ENCODE measurements at places on chromosomes 5 and 9.

GRCh38 chr5:159156426-159157238 is 52.7 kb downstream of the RNF145 start:
- no peak for DNase-seq

GRCh38 chr9:92706218-92706940 is 36.4 kb upstream of the IPPK start:
- no peak for DNase-seq

- no peak for DNase-seq
These were observed 56.8 kb upstream of the SMIM32 start for GRCh38 chr5:136249678-136250266.

DNA sequence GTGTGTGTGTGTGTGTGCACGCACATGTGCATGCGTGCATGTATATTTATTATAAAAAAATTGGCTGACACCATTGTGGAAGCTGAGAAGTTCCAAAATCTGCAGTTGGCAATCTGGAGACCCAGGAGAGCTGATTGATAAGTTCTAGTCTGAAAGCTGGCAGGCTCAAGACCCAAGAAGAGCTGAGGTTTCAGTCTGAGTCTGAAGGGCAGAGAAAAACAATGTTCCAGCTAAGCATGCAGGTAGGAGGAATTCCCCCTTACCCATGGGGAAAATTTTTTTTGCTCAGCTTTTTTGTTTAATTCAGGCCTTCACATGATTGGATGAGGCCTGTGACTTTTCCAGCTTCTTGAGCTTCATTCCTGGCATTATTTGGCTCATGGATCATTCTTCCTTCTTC is 31.2 kb upstream of the ACTBL2 start:
- DNase-seq = no peak

DNA sequence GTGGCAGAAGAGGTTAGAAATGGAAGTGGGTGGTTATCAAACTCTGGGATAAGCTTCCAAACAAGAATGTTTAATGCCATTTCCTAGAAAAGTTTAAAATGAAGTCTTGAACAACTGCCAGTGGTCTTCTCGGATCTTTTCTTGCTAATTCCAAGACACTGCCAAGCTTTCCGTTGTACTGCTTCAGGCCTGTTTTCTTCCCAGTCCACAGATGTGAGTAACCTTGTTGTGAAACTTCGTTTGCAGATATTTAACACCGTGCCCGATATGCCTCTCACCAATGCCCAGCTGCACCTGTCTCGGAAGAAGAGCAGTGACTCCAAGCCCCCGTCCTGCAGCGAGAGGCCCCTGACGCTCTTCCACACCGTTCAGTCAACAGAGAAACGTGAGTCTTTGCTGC is 269.8 kb downstream of the NR3C1 start:
- no peak for DNase-seq

- no peak for DNase-seq
These were observed 63.1 kb upstream of the CLINT1 start for GRCh38 chr5:157922026-157922425.

DNA sequence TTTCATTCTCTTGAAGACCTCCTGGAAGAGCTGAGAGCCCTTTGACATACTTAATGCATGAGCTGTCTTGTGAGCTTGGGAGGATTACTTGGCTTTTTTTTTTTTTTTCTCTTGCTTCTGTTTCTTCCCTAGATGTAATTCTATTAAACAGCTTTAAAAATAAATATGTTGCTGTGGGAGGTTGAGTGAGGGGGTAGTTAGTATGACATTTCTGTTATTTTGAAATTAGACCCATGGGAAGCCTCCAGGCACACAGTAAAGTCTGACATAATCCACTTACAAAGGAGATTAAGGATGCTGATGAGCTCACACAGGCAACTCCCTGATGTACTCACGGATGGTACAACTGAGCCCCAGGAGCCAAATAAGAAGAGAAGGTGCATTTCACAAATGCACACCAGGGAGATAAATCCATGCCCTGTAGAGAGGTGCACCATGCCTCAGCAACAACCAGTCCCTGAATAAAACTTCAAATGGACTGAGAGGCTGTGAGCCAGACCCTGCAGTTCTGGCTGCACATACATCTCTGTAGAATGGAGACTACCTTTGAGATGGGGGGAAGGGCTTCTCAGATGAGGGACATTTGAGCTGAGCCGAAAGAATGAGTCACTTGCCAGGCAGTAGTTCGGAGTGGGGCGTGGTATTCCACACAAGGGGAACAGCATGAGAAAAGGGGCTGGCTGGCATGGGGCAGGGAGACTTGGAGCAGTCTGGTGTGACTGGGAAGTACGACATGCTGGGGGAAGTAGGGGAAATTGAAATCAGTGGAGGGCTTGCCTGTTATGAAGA is 68.7 kb downstream of the ACTL7B start:
- DNase-seq = no peak

DNA sequence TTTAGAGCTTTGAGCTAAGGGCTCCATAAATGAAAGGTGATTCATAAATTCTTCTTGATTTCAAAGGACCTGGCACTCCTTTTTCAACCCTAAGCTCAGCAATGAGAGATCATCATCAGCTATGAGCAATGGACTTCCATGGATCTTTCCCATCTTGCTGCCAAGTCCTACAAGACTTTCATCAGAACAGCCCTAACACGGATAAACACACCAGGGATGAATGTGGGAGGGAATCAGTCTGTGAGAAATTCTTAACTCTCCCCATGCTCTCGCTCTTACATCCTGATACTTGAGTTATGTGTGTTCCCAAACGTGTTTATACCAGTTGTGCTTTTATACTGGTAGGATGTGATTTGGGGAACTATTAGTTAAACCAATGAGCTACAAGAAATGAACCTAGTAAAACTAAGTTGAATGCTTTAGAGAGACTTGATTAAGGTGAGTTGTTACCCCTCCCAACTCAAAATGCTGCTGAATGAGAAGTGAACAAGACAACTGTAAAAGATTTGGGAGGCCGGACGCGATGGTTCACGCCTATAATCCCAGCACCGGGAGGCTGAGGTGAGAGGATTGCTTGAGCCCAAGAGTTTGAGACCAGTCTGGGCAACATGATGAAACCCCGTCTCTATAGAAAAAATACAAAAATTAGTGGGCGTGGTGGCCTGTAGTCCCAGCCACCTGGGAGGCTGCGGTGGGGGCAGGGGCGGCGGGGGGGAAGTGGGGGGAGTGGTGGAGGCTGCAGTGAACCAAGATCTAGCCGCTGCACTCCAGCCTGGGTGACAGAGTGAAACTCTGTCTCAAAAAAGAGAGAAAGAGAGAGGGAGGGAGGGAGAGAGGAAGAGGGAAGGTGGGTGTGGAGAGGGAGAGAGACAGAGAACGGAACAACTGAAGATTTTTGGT is 5.2 kb upstream of the RPL26L1 start:
- DNase-seq = no peak

DNA sequence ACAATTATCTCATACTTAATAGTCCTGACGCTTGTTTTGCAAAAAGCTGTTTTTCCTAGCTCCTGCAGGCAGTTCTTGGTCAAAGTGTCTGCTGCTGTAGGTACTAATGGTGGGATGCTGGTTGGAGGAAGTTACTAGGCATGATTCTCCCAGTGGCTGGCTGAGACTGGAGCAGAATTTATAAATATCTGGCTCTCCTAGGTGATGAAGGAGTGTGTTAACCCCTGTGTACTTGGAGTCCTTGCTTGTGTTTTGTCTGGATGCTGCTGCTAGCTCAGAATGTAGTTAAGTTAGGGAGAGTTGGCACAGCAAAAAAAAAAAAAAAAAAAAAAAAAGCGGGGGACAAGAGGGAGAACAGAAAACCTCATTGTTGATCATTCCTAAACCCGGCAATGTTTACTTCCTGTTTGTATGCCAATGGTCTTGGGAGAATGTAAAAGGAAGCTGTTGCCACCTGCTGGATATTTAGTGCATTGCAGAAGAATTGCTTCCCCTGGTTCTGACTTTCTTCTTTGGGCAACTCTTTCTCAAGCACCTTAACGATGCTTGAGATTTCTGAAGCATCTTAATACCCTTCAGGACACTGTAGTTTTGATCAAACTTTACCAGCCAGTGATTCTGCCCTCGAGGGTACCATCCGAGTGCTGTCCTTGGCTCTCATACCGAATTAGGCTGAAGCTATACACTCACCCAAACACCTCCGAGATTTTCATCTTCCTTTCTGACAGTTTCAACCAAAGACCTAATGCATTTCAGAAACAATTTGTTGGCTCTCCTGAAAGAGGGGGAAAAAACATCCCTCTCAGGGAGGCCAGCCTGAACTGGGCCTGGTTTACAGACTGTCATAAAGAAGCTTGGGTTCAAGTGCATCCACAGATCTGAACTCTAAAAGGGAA is 71.7 kb upstream of the WWC1 start:
- no peak for DNase-seq

- no peak for DNase-seq
These were observed 43.9 kb downstream of the MAPKAP1 start for GRCh38 chr9:125663127-125663526.

GRCh38 chr5:54173251-54173650 is 137.1 kb downstream of the ARL15 start:
- DNase-seq = no peak

- DNase-seq = no peak
These were observed 4.9 kb upstream of the ROR2 start for GRCh38 chr9:91954841-91955471.

- no peak for DNase-seq
These were observed 111.3 kb downstream of the FER start for GRCh38 chr5:108858959-108859358.

- no peak for DNase-seq
These were observed 3.8 kb upstream of the MSMP start for GRCh38 chr9:35757892-35758275.

DNA sequence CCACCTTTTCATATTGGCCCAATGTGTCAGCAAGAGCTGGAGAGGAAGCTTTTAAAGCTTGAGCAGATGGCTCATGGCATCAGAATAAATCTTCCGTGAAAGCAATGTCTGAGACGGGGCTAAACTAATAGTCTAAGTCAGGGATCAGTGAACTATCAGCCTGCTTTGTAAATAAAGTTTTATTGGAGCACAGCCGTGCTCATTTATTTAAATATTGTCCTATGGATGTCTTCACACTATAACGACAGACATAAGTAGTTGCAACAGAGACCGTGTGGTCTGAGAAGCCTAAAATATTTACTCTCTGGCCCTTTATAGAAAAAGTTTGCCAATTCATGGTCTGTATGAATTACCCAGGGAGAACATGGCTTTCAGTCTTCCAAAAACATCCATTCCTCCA is 85.6 kb upstream of the SLC44A1 start:
- DNase-seq = no peak

GRCh38 chr5:57715296-57715695 is 232.7 kb upstream of the ACTBL2 start:
- no peak for DNase-seq

DNA sequence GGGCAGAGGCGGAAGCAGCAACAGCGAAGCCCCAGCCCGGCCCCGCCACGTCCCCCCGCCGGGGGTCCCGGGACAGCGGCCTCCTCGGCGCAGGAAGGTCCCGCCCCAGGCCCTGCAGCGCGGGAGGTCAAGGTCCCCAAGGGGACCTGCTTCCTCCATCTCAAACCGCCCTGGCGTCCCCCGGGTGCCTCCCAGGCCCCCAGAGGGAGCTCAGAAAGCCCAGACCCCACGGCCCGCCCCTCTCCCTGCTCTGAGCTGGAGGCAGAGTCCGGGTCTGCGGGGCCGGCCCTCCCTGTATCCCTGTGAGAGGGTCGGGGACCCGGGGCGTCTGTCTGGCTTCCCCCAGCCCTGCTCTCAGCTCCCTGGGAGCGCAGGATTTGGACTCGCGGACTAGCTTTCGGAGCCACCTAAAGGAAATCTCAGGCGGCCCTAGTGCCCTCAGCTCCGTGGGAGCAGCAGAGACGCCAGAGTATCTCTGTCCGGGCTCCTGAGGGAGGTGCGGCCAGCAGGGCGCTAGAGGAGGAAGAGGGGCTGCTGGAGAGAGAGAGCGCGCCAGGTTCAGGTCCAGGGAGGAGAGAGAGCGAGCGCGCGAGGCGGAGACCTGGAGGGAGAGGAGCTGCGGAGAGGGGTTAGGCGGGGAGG is 30.7 kb downstream of the EXOC3 start:
- DNase-seq = no peak

DNA sequence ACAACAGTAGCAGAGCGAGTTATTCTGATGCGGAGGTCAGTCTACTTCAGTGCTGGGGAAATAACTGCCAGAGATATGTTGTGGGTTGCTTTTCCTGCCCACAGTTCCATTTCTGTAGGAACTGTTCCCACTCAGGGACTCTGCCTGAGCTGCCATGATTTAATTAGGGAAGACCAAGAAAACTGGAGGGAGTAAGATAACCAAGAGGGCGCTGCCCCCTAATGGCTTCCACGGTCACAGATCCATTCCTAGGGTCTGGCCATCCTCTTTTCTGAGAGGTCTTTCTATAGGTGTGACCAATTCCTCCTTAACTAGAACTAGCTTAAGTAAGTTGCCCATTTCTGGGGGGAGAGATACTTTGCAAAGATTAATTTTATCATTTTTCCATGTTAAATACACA is 125.9 kb downstream of the APBA1 start:
- no peak for DNase-seq

DNA sequence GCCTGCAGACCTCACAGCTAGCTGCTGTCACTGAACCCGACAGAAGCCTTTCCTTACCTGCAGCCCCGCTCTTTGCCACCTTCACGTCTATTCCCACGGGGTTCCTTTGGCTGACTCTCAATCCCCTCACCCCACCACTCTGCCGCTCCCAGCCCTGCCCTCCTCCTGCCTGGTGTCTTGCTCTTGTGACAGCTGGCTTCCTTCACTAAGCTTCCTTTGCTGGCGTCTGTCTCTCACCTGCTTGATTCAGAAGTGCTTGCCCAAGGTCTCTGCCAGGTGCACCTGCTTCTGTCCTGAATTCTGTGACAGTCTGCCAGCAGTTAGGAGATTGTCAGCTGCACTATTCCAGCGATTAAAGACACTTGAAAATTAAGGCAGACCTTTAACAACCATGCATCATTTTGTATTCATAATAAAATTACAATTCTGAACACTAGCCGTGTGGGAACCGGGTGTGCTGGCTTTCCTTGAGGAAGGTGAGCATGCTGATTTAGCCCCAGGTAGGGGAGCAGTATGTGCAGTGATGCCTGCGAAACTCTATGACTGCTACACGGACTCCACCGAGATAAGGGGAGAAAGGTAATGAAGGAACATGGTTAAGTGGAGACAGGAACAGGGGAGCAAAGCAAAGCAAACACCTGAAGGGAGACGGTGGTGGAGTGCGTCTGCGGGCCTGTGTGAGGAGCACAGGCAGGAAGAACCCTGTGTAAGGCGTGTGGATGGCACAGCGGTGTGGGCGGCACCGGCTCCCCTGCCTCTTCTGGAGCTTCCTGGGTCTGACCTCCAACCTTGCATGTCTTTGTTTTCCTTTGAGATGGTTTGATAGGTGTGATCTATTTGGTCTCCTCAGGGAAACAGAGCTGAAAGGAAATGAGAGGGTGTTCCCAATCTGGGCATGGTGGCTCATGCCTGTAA is 80.1 kb upstream of the CACNA1B start:
- DNase-seq = no peak

DNA sequence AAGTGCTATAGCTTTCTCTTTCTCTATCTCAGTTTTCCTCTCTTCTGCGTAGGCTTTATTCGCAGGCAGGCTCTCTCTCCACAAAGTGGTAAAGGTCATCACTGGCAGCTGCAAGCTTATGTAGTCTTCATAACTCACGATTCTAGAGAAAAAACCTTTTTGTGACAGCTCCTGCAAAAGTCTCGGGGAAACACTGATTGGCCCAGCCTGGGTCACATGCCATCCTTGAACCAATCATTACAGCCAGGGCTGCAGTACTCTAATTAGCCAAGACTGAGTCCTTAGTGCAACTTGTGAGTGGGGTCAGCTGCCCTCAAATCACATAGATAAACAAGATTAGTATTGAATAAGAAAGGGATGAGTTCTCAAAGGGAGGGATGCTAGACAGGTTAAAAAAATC is 18.3 kb upstream of the FRMPD1 start:
- no peak for DNase-seq

Measured in cortex of kidney (tissue), 1 donor.